Kasumi-1 (cell line): ENCODE measurements at places on chromosomes 3 and 15.
A peak's percentile ranks its signal among the peaks of the same experiment; 100 is the strongest.

- DNase-seq: peak; percentile 23
These were observed 6.8 kb upstream of the TRIM69 start for GRCh38 chr15:44729408-44730127.

DNA sequence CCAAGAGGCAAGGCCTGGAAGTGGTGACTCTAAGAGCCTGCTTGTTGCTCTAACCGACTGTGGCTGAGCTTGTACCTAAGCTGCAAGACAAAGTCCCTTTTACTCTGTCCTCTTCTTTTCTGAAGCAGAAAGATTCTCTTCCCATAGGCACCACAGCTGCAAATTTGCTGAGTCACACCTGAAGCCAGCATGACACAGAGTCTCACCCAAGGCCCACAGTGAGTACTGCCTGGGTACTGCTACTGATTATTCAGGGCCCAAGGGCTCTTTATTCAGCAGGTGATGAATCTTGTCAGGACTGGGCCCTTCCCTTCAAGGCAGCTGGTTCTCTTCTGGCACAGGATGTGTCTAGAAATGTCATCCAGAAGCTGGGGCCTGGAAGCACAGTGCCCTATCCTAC is 18.9 kb upstream of the TIGIT start:
- no peak for DNase-seq

GRCh38 chr15:70508561-70509281 is 254.6 kb downstream of the UACA start:
- peak; percentile 61 for DNase-seq

GRCh38 chr3:181213347-181213746 is 223.8 kb upstream of the DNAJC19 start:
- DNase-seq: no peak

DNA sequence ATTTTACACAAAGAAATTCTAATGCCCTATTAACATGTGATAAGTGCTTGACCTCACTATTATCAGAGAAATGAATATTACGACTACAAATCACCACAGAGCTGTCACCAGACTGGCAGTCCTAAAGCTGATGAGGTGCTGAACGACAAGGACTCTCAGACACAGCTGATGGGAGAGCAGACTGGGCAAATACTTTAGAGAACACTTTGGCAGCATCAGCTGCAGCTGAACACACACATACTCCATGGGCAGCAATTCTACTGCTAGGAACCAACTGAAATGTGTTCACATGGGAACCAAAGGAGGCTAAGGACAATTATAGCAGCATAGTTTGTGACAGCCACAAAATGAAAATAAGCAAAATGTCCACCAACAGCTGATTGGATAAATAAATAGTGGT is 45.5 kb downstream of the SUSD5 start:
- DNase-seq: no peak
